Neural crest cell (in vitro differentiated cells): ENCODE measurements at places on chromosomes 2 and 18. TPM values are rescaled to one million over a fixed set of nuclear protein-coding genes. Genes with fewer than 3 reads are reported as not detected.

The CIB4 gene
- not detected in 2 replicates for total RNA-seq

GRCh38 chr2:52995424-52995823, 772.2 kb upstream of the CHAC2 start:
- H3K27ac ChIP-seq, result no peak overlapping the region
- no peak overlapping the region for H3K4me3 ChIP-seq
- no peak for DNase-seq

The CTIF gene
- total RNA-seq, result 46.7 and 52.6 TPM in 2 replicates

- DNase-seq, result peak; percentile 80
- H3K4me1 ChIP-seq, result peaks cover 14% of the 10 kb centered on the region
- no peak overlapping the region for H3K4me3 ChIP-seq
Measured at GRCh38 chr2:100242891-100243619, 79.2 kb downstream of the LONRF2 start.

DNA sequence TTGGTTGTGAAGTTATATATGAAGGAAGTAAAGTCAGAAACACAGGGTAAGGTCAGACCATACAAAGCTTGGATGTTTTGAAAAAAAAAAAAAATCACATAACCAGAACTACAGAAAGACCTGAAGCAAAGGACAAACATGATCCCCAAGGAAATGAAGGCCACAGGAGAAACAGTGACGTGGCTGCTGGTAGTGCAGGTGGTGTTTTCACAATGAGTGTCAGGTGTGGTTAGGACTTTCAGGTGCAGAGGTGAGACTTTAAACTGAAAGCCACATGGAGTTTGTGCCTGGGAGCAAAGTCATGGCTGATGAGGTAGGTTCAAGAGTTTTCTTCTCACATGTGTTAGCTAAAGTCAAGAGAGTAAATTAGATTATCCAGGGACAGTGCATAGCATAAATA, 270.7 kb downstream of the PIEZO2 start:
- peaks cover 24% of the 10 kb centered on the region for H3K4me1 ChIP-seq
- no peaks in the 10 kb centered on the region for H3K36me3 ChIP-seq
- no peak overlapping the region for H3K27ac ChIP-seq
- DNase-seq, result no peak
